ENCODE measurements at places on chromosomes 3 and 15.

DNA sequence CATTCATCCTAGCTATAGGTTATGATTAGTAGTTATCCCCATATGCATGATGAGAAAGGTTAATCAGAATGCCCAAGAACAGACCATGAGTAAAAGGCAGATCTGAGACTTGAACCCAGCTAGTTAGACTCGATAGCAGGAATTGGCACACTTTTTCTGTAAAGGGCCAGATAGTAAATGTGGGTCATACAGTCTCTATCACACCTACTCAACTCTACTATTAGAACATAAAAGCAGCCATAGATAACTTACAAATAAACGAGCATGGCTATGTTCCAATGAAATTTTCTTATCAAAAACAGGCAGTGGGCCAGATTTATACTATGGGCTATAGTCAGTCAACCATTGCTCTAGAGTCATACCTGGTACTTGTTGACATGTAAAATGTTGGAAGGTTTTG, 24.6 kb downstream of the POLG start:
- no peak for DNase-seq

DNA sequence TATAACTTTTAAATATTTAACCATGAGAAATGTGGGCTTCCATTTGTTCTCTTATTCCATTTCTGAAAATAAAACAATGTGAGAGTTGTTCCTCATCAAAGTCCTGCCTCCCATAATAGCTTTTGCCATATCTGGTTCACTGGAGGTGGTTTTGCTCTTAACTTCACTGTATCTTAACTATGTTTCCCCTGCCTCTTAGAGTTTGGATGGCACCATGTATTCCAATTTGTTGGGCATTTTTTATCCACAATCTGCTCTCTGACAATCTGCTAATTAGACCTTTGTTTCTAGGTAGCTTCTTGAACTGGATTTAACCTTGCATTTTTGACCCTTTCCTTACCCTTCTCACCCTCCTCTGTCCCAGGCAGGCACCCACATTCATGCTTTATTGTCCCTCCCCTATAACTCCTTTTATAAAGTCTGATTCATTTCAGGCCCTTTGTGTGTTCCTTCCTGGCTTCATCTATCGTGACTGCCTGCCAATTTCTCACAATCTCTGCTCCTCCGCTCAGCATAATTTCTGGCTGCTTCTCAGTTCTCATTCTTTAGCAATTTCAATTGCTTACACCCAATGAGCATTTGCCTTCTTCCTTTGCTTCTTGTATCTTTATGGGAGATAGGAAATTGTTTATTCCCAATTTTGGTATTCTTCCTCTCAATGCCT, 144.2 kb upstream of the ARHGEF26 start:
- no peak for DNase-seq

DNA sequence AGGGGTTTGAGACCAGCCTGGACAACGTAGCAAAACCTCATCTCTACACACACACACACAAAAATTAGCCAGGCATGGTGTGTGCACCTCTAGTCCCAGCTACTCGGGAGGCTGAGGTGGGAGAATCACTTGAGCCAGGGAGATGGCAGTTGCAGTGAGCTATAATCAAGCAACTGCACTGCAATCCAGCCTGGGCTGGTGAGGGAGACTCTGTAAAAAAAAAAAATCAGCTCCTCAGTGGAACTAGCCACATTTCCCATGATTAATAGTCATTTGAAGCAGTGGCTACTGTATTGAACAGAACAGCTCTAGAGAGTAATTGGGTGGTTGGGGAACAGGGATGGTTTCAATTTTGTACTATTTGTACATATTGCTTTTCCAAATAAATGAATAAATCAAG, 11.5 kb upstream of the FBXO40 start:
- DNase-seq, result no peak

DNA sequence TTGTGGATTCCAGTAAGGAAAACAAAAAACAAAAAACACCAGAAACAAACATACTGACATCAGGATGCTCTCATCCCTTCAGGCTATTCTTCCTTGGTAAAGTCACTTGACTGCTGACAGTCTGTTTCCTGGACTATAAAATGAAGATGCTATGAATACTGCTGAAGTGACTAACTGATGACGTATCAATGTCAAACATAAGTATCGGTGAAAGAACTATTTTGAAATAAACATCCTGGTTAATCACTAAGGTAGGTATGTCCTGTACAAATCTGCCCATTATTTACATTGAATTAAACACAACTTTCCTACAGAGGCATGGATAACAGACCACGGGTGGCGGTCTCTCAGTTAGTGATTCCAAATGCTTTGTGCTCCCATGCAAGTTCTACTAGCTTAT, 45.9 kb downstream of the CHAC1 start:
- DNase-seq, result no peak

DNA sequence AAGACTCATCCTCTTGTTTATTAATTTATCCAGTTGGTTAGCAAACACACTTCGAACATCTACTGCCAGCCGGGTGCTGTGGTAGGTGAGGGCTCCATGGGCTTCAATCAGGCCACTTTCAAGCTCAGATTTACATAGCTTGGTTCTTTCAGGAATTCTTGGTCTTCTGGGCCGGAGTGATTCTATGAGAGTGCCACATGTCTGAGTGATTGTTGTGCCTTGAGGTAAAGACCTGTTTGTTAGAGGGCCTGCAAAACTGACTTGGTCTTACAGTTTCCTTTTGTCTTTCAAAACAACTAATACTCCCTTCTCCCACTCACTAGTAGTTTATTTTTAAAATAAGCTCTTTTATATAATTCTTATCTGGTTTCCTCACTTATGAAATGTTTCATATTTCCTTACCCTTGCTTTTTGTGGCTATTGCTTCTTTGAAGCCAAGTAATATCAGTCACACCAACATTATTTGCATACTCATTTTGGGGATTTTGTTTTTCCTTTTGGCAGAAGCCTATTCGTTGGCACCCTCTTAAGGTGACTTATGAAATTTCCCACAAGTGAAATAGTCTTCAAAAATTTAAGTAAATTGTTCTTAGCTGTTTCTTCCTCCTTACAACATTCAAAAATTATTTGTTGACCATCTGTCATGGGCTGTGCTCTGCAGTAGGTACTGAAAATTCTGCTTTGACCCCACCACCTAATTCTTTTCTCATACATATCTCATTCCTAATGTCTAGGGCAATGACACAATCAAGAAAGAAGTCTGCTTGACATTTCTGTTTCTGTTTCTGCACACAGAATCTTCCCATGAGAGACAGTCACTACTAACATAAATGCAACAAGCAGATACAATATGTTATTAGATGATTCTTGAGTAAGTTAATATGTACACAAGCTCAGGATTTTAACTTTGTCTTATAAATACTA, 120.2 kb downstream of the LRRC28 start:
- DNase-seq, result no peak

GRCh38 chr3:4756855-4757574, 222.2 kb upstream of the BHLHE40 start:
- DNase-seq, result no peak

DNA sequence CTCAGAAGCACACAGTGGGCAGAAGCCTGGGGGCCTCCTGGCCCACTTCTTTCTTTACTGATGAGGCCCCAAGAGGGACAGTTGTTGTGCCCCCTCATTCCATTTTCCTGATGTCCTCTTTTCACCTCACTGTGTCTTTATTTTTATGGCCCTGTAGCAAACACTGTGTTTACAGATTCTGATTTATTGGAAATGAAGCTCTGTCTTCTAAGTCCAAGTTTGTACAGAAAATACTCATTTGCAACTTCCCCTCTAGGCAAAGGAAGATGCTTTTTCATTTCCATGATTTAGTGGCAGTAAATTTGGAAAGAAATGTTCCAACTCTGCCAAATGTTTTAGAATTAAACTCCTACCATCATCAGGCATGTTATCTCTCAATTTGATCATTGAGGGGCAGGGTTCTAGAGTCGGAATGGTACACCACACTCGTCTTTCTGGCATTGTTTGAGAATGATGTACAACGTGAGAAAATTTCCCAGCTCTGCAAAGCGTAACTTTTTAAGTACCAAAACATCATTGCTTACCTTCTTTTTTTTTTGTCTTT, 129.7 kb downstream of the ARNT2 start:
- no peak for DNase-seq

GRCh38 chr3:133448478-133449122, 48.7 kb downstream of the BFSP2 start:
- peak; percentile 49 for DNase-seq

DNA sequence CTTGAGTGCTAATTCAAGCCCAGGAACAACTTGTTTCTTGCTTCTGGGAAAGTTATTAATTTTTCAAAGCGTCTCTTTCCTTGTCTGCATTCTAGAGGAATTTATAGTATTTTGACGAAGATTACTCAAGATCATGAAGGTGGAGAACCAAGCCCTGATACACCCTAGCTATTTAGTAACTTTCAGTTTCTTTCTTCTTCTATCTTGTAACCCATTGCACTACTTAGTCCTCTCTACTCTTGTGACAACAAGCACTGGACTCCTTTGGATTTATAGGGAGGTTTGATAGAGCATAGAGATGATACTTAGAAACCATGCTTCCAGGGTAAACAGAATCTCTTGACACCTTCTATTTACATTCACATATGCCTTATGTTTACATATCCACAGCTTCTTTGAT, 203.3 kb upstream of the GRM7 start:
- no peak for DNase-seq

- DNase-seq, result peak; percentile 71
Observed at GRCh38 chr3:48435774-48436476, 4.0 kb downstream of the CCDC51 start.

DNA sequence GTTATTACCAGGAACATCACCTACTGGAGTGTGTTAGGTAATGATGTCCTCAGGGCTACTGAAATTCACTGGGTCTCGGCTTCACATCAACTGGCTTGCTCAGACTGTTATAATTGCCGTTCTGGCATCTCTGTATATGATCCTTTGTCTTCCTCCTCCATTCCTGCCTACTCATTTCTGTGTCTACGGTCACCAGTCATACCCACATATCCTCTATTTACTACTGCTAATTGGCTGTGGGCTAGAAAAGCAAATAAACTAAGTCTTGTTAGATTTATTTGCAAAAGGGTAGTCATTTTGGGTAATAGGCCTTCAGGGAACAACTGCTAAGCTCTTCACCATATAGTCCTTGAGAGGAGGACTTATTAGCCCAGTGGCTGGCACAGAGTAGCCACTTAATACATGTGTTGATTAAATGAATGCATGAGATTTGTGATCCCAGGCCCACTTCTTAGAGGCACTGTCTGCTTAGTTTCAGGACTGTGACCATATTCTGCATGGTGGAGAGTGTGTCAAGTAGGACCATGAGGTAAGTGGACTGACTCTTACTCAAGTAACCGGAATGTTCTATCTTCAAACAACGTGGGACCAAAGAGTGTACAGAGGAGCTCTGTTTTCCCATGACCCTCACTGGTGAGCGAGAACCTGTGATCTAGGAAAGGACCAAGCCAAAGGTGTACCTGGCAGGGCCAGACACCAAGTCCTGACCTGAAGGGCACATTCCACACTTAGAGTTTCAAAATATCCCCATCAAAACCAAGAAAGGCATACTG, 13.2 kb downstream of the ZDHHC3 start:
- no peak for DNase-seq

GRCh38 chr3:183586477-183586876, 31.0 kb upstream of the KLHL6 start:
- DNase-seq, result no peak

GRCh38 chr15:58274885-58275284, 136.7 kb downstream of the AQP9 start:
- DNase-seq, result no peak

DNA sequence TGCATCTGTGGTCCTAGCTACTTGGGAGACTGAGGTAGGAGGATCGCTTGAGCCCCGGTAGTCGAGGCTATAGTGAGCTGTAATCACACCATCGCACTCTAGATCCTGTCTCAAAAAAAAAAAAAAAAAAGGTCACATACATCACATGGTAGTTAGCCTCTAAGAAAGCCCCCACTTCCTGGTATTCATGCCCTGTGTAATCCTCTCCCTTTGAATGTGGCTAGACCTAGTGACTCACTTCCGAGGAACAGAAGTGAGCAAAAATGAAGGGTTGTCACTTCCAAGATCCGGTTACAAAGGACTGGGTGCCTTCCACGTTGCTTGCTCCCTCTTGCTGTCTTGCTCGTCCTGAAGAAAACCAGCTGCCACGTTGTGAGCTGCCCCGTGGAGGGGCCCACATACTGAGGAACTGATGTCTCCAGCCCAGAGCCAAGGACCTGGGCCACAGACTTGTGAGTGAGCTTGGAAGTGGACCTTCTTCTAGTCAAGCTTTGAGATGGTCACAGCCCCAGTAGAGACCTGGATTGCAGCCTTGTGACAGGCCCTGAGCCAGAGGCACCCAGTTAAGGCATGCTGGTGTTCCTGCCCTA, 12.6 kb upstream of the LCTL start:
- no peak for DNase-seq

DNA sequence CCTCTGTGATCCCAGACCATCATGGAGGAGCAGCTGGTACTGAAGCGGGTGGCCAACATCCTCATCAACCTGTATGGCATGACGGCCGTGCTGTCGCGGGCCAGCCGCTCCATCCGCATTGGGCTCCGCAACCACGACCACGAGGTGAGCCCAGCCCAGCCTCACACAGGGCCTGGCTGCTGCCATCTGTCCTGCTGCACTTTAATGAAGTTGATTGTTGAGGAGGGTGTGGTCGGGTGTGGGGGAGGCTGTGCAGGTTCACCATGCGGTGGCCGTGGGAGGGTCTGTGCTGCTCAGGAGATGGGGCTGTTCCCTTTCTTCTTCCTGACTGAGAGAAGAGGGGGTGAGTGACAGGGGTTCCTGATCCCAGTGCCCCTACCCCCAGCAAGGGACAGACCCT, 30.6 kb downstream of the ACAD9 start:
- no peak for DNase-seq

GRCh38 chr3:12947504-12948369, 106.4 kb upstream of the RPL32 start:
- no peak for DNase-seq

DNA sequence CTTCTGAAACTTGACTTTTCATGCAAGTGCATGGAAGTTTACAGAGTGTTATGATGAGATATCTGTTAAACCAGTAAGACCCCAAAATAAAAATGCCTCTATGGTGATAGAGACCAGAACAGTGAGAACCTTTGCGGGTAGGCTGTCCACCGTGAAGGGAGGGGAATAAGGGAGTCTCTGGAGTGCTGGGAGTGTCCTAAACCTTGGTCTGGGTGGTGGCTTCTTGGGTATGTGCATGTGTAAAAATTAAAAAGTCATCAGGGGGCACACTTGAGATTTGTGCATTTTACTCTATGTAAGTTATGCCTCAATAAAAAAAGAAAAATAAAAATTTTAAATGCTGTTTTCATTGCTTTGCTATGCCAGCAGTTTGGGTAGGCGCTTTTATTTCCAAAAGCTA, 38.2 kb upstream of the BNC1 start:
- DNase-seq, result no peak

GRCh38 chr3:135169651-135170050, 374.6 kb downstream of the EPHB1 start:
- no peak for DNase-seq

- DNase-seq, result no peak
Observed at GRCh38 chr3:184186184-184186901, at the start of gene ABCF3. Gene ABCF3 (plus strand): TSS chr3:184186199. CDS start chr3:184186208, 9 bp downstream.

GRCh38 chr3:123750659-123751420, 133.3 kb downstream of the MYLK start:
- DNase-seq, result no peak

DNA sequence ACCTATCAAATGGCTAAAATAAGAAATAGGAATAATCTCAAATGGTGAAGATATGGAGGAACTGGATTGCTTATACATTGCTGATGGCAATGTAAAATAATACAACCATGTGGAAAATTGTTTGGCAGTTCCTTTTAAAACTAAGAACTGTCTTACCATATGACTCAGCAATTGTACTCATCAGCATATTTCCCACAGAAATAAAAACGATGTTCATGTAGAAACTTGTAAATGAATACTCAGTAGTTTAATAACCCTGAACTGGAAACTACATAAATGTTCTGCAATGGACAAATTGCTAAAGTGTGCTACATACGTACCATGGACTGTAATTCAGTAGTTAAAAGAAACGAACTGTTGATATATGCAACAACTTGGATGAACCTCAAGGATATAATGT, 253.9 kb upstream of the RBMS3 start:
- no peak for DNase-seq

Measured in GM12891 (cell line).